ENCODE measurements at places on chromosomes 2 and 18.

DNA sequence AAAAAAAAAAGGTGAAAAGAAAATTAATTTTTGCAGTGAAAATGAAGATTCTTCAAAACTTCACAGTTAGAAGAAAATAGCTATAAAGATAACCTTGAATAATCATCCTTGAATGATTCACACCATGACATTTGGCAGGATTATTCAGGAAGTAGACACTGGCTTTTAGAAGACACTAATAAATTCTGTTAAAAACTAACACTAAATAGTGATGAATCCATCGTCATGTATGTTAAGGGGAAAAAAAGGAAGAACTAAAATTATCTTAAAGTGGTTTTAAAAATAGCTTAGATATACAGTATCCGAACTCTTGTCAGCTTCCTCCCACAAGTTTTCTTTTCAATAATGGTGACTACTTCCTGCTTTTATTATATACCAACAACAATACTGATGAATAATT lies 10.2 kb downstream of the USP37 start:
- no peak for DNase-seq

GRCh38 chr2:141207036-141207385 lies 923.8 kb downstream of the LRP1B start:
- DNase-seq, result no peak

DNA sequence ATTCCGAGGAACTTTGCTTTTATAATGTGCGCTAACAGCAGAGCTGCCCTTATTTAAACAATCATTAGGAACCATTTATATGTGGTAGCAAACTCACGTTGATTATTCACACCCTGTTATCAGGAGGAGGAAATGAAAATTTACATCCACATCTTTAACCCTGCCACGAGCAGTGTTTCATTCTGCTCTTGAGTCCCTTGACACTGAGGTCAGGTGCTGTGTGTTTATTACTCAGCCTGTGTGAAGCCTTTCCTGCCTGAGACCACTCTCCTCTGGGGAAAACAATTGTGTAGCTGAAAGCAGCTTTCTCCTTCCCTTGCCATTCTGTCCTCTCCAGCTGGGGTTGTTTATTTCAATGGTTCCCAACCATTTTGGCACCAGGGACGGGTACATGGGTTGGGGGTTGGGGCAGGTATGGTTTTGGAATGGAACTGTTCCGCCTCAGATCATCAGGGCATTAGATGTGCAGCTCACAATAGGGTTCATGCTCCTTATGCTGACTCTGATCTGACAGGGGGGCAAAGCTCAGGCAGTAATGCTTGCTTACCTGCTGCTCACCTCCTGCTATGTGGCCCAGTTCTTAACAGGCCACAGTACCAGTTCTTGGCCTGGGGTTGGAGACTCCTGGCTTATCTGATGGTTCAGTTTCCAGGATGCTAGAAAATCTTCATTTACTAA lies 651.1 kb downstream of the TDRD15 start:
- DNase-seq, result no peak

DNA sequence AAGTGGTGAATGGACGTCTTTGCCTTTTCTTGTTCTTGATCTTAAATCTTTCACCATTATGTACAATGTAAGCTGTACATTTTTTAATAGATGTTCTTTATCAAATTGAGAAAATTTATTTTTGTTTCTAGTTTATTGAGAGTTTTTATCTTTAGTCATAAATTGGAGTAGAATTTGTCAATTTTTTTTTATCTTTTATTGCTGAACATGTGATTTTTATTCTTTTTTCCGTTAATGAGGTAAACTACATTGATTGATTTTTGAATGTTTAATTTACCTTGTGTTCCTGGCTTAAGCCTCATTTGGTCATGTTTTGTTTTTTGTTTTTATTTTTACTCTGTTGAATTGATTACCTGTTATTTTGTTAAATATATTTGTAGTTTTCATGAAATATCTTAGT lies 19.7 kb downstream of the KIAA1328 start:
- no peak for DNase-seq

DNA sequence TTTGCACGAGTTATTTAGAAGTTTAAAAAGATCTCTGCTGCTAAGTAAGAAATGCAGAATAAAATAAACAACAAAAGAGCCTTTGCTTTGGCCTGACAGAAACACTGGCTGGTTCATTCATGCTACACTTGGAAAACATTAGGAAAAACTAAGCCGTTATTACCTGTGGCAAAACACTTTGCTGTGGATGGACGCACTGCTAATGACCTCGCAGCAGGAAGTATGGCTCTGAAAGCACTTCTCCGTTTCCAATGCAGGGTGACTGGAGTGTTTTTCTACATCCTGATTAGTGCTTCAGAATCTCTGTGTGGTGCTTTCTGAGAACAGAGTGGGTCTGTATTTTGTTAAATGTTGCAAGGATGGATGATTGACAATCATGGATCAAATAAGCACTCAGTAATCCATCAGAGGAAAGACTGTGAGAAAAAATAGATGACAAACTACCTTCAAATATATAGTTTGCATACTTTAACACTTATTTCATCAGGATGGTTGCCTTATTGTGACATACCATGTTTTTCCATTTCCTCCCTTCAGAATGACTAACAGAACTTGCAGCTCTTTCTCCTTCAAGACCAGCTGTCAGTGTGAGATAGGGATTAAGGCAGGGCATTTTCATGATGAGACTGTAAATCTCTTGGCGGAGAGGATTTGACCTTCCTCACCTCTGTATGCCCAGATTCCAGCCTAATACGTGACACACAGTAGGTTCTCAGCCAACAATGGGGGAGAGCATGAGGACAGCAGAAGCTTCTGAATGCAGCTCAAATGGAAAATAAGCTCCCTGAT lies 38.0 kb downstream of the LINC00305 start:
- DNase-seq, result no peak

GRCh38 chr2:5164776-5165525 lies 527.2 kb upstream of the SOX11 start:
- no peak for DNase-seq

GRCh38 chr18:28398471-28398870 lies 221.5 kb upstream of the CDH2 start:
- DNase-seq, result no peak

DNA sequence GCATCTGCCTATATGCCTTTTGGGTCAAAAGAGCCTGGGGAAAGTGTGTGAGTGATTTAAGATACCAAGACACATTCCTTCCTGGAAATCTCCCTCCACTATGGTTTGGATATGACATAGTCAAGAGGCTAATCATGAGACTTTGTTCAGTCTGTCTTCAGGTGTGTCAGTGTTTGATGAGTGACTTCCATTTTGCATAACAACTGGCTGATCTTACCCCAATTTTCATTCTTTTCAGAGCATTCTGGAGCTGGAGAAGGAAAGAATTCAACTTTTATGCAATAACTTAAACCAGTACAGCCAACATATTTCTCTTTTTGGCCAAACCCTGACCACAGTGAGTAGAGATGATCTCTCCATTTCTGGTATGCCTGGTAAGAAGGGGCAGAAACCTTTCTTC lies 39.4 kb downstream of the SPC25 start:
- no peak for DNase-seq

DNA sequence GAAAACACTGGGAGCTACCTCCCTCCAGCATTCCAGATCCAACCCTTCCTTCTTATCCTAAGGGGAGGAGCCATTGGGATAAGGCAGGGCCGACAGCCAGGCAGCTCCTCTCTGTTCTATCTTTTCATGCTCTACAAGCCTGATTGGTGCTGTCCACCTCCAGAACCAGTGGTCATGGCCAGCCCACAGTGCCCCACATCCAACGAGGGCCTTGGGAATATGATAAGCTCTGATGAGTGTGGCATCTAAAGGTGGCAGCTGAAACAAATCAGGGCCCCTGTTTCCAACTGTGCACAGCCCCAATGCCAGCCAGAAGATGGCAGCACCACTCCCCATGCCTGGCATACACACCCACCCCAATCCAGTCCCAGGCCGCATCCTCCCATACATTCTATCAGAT lies 329.3 kb downstream of the C1D start:
- DNase-seq, result no peak

GRCh38 chr2:45169339-45170190 lies 160.3 kb upstream of the SIX2 start:
- no peak for DNase-seq

DNA sequence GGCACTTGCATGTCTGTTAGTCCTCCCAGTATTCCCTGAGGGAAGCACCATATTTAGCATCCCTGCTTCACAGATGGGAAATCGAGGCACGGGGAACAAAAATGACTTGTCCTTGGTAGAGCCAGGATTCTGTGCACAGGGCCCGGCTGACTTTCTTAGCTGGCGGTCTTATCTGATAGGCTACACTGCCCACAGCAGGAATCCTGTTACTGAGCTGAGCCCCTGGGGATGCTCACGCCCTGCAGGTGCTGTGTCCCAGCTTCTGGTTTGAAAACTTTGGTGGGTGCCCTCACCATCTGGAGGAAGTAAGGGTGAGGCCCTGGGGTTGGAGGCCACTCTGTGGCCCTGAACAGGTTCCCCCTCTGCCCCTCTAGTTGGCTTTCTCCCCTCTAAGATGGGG lies 68.4 kb upstream of the MCFD2 start:
- DNase-seq, result no peak

- no peak for DNase-seq
These were observed 211.8 kb downstream of the GBX2 start for GRCh38 chr2:235956281-235956970.

DNA sequence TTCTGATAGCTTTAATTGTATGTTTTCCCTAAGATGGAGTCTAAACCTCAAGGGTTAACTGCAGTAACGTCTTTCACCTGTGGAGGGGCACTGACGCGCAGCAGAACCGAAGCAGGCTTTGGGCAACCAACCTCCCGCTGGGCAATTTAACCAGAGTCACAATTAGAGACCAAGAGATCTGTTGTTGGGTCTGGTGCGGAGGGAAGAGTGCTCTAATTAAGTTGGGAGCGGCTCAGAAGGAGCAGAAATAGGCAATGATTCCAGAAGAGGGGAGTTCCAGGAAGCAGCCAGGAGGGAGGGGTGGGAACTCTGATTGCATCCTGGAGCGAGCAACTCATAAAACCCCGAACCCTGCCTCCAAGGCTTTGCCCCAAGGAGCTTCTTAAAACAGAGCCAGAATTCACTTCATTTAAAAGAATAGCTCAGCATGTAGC lies 245.8 kb downstream of the PAX3 start:
- DNase-seq, result no peak

DNA sequence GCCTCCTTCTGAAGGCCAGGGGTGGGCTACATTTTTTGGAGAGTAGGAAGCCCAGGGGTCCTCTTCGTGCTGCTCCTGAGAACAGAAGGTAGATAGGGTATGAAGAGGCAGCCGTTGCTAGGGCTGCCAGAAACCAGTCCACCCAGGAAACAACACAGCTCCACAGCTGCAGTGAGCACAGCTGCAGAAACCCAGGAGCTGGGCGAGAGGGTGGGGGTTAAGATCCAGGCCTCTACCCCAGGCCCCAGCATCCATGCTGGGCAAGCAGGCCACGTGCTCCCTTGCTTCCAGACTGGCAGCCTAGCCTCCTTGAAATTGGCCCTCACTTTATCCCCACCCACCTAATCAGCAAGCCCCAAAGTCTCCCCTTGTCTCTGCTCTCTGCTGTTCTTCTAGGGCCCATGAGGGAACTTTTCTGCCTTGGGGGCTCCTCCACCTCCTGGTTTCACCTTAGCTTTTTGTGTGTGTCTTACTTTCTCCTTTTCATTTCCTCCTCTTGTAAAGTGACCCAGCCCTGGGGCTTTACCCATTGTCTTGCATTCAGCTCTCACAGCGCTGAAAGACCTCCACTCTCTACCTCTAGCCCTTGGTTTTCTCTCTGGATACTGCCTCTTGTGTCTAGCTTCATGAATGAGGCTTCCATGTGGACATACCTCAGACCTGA lies 30.7 kb downstream of the STON1 start:
- no peak for DNase-seq

- DNase-seq, result no peak
These were observed 23.1 kb upstream of the KLF7 start for GRCh38 chr2:207188626-207189419.

DNA sequence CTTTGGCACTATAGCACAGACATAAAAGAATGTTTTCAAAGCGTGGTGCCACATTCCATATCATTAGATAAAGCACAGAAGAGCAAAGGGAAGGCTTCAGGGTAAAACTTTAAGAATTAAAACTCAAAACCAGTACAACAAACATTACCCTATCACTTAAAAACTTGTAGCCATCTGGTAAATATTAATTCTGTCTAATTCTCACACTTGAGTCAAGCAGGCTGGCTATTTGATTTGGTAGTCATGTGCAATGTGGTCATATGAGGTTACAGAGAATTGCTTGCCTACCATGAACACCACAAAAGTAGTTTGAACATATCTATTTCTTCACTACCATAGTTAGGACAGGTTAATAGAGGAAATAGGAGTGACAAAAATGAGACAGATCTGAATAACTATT lies 244.9 kb downstream of the IRS1 start:
- DNase-seq, result no peak

DNA sequence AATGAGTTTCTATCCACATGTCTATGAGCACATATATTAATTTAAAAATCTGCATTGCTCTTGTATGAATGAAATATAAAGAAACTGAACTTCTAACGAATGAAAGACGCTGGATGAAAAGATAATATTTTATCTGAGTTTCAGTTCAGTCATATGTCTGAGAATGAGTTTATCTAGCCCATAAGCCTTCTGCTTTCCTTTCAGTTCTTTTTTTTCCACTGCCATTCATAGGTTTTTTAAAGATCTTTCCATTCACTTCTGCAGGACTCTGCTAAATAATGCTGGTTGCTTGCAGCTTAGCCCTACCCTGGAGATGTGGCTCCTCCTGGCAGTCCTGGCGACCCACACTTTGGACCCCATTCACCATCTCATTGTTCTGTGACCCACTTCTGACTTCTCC lies 109.0 kb downstream of the BCL2 start:
- no peak for DNase-seq

DNA sequence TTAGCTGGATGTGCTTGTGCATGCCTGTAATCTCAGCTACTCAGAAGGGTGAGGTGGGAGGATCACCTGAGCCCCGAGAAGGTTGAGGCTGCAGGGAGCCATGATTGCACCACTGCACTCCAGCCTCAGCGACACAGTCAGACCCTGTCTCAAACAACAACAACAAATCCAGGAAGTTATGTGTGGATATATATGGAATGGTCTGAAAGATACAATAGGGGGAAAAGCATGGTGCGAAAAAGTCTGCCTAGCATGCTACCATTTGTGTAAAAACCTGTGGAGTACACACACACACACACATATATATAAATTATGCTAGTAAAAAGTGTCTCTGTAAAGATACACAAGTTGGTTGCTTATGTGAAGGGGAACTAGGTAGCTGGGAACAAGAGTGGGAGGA lies 6.9 kb upstream of the HOXD1 start:
- DNase-seq, result no peak

GRCh38 chr2:204706939-204707338 lies 161.7 kb downstream of the PARD3B start:
- DNase-seq, result no peak

- no peak for DNase-seq
These were observed 31.2 kb upstream of the MYCN start for GRCh38 chr2:15909157-15909556.

GRCh38 chr2:152961351-152961750 lies 242.9 kb downstream of the ARL6IP6 start:
- no peak for DNase-seq

Measured in activated T-helper 1 cell treated with anti-CD3 and anti-CD28 coated beads, Interleukin-2, amount 50 U/mL, for 16 hours (primary cell).